Activated CD4-positive, alpha-beta T cell treated with anti-CD3 and anti-CD28 coated beads for 48 hours (primary cell): ENCODE measurements at places on chromosomes 3 and 15.

GRCh38 chr3:30578986-30579579 lies 27.3 kb upstream of the TGFBR2 start:
- no peak for DNase-seq

DNA sequence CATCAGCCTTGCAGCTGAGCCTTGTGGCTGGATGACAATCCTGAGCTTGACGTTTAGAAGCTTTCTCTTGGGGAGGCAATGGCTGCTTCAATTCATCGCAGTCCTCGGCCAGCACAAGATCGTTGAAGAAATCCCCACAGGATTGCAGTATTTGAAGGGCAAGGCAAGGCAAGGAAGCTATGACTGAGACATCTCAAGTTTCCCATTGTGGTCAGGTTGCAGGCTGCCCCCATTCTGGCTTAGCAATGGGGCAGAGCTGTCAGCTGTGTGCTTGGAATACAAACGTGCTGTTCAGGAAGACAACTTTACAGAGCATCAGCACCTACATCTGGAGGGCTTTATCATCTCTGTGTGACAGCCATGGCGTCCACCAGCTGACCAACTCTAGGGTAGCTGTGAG lies 275.9 kb upstream of the TBL1XR1 start:
- DNase-seq: no peak

DNA sequence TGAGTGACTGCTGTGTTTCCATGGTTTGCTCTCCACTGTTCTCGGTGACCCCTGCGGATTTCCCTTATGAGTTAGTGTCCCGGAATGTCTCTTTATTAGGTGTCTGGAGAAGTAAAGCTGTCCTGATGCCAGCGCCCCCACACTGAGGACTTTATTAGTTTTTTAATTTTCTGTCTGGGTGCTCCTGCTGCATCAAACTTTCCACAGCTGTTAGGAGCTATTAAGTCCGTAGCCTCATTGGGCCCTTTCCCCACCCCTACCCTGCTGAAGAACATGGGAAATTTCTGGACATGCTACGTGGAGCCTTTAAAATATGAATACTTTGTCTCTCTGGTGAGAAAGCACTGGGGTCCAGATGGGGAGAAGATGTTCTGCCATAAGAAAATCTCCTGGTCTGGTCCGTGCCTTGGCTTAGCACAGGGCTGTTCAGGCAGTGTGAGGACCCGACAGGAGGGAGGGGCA lies 161.7 kb upstream of the HES1 start:
- DNase-seq: no peak

GRCh38 chr15:53203454-53203853 lies 413.3 kb upstream of the ONECUT1 start:
- no peak for DNase-seq

- no peak for DNase-seq
These were observed 3.3 kb upstream of the CNTN3 start for GRCh38 chr3:74617776-74618175.

GRCh38 chr15:91473894-91474545 lies 374.0 kb downstream of the SV2B start:
- DNase-seq: no peak

DNA sequence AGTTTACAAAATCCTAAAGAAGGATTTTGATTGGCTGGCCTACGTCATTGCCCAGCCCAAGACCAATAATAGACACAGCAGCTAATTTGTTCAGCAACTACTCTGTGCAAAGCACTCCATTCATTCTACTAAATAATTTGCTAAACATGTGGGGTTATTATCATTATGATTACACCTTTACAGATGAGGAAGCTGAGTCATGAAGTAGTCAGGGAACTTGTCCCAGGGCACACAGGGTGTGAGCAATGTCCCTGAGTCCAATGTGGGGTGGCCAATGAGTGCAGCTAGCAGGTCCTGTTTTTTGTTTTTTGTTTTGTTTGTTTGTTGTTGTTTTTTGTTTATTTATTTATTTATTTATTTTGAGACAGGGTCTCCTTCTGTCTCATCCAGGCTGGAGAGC lies 183.6 kb downstream of the ABHD5 start:
- no peak for DNase-seq

GRCh38 chr15:68536331-68537095 lies 42.3 kb upstream of the CORO2B start:
- DNase-seq: no peak
